ENCODE measurements at places on chromosomes 5 and 9.
A peak's percentile ranks its signal among the peaks of the same experiment; 100 is the strongest.

DNA sequence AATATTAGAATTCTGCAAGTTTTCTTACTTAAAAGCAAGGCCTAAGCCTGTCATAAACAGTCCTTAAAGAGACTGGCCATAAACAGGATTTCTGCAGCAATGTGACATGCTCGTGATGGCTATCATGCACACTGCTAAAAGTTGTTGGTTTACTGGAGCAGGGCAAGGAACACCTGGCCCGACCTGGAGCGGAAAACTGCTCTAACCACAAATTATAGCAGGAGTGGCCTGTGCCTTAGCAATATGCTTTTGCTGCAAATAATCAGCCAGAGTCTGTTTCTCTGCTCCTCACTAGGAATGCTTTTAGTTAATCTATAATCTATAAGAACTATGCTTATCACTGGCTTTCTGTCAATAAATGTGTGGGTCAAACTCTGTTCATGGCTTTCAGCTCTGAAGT is 322.9 kb upstream of the RPS23 start:
- no peak for DNase-seq

GRCh38 chr9:9970514-9970913 is 642.3 kb downstream of the PTPRD start:
- no peak for DNase-seq

DNA sequence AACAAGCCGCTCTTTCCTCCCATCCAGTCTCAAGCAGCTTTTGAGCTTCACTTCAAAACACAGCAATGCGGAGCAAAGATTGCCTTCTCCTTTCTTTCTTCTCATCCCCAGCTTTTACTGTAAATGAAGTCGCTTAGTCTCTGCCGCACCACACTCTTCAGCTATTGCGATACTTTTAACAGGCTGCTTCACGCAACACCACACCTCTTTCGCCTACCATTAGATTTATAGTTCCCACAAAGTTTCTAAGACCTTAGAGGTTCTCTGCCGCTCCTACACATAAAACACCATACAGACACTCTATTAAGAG is 711 bp downstream of the PGGT1B start:
- no peak for DNase-seq

DNA sequence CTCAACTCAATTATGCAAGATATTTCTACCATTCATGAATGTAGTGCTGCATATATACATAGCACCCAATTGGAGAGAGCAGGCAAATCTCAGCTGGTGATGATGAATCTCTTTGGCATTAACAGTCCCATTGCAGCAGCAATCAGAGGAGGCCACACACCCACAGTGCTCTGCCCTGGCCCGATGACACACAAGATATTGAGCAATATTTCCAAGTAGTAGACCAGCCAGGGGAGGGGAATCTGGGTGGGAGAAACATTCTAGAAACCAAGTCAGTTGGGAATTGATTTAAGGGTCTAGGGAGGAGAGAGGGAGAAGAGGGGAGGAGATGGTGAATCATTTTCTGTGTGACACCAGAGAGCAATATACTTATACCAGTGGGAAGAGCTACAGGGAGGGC is 14.9 kb upstream of the C5orf63 start:
- peak; percentile 97 for DNase-seq

- DNase-seq: no peak
Measured at GRCh38 chr5:8213701-8214240, 344.8 kb downstream of the MTRR start.

DNA sequence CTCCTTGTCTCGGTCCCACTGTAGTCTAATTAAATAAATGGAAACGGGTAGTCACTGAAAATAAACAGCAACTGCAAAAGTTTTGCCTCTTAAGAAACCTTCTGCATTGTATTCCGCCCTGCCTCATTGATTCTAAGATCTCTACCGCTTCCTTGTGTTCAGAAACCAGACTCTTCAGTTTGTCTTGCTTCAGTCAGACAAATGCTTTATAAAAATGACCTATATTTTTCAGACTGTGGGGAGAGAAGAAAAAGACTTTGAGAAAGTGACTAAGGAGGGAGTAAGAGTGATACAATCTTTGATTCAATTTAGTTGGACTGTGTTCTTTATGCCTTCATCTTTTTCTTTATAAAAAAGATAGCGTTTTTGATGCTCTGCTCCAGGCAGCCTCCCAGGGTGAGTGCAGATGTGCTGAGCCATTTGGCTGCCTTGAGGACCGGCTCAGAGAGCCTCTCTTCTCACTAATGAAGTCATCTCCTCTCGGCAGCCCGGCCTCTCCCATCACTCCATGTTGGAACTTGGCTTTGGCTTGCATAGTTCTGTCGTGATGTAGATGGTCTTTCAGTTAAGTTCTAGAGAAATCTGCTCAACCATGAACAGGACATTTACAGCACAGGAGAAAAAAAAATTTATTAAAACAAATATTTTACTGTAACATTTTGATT is 4.0 kb upstream of the VCAN start:
- DNase-seq: peak; percentile 77

DNA sequence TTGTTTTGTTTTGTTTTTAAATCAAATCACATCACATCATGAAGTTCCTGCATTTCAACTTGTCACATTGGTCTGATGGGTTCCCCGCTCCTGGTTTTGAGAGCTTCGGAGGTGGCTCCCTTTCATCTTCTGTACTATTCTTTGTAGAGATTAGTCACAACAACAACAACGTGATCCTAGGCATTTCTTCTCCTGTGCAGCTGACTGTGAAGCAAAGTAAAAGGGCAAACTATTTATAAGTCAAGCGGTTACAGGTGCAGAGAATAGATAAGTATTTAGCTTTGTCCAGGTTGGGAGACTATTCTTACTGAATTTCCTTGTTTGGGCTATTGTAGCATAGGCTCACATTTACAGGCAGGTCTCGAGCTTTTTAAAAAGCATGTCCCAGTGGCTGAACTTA is 197.7 kb upstream of the CDKN2B start:
- no peak for DNase-seq

DNA sequence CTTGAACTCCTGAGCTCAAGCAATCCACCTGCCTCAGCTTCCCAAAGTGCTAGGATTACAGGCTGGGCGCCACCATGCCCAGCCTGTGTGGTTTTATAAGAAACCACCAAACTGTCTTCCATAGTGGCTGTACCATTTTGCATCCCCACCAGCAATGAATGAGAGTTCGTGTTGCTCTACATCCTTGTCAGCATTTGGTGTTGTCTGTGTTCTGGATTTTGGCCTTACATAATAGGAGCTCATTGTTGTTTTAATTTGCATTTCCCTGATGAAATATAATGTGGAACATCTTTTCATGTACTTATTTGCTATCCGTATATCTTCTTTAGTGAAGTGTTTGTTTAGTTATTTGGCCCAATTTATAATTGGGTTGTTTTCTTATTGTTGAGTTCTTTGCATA is 29.8 kb downstream of the PHF2 start:
- DNase-seq: no peak
